ENCODE measurements at places on chromosomes 16 and 17. TPM values are rescaled to one million over a fixed set of nuclear protein-coding genes. Genes with fewer than 3 reads are reported as not detected.

- DNase-seq: no peak
These were observed 1.5 kb downstream of the HOXB5 start for GRCh38 chr17:48592057-48592514.

- DNase-seq: no peak
These were observed 44.9 kb downstream of the USP22 start for GRCh38 chr17:20997711-20998570.

- DNase-seq: no peak
These were observed 33.3 kb downstream of the TRIM25 start for GRCh38 chr17:56880571-56880970.

DNA sequence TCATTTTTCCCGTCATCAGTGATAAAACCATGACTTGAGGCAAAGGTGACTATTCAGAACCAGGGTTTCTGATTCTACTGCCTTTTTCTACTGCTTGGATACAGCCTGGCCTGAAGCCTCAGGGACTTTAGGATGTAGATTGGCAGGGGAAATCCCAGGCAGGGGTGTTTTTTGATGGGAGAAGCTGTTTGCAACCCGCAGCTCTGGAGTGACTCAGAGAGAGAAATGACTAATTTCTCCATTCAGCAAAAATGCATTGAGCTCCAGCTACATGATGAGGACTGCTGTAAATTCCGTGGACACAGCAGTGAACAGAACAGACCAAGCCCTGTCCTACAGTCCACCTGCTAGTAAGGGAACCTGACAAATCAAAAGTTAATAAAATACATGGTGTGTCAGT is 560.6 kb downstream of the CDH13 start:
- DNase-seq: no peak

DNA sequence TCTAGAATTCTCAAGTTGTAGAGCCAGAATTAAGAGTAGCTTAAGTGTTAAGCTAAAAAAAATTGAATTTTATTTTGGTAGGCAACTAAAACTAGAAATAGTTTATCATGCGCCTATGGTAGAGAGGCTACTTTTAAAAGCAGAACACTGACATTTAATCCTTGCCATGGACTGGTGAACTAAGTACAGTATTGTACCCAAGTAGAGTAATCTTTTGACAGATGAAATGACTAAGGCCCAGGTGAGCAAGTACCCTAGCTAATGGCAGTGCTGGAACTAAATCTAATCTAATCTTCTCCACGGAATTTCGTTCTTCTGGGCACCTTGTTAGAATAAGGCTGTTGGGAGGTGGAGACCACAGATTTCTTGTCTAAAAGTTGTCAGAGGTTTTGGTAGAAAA is 11.8 kb downstream of the RBL2 start:
- no peak for DNase-seq

- no peak for DNase-seq
These were observed 35.4 kb upstream of the ENPP7 start for GRCh38 chr17:79695293-79695790.

GRCh38 chr16:3946604-3947180 is 66.2 kb upstream of the CREBBP start:
- DNase-seq: no peak

DNA sequence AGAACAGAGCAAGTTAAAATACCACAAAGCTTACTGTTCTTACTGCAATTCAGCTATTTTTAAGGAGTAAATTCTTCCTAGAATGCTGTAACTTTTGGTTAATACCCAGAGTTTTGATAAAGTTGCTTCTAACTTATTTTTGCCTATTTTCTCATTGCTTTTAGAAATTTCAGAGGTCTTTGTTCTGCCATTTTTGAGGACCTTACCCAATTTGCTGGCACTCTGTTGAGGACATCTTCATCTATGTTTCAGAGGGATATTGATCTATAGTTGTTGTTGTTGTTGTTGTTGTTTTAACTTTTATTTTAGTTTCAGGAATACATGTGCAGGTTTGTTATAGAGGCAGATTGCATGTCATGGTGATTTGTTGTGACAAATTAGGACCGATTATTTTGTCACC is 111.0 kb upstream of the NACA2 start:
- no peak for DNase-seq

- no peak for DNase-seq
These were observed 18.3 kb upstream of the CCL5 start for GRCh38 chr17:35898283-35899070.

- no peak for DNase-seq
These were observed 17.4 kb downstream of the GAA start for GRCh38 chr17:80118601-80119270.

DNA sequence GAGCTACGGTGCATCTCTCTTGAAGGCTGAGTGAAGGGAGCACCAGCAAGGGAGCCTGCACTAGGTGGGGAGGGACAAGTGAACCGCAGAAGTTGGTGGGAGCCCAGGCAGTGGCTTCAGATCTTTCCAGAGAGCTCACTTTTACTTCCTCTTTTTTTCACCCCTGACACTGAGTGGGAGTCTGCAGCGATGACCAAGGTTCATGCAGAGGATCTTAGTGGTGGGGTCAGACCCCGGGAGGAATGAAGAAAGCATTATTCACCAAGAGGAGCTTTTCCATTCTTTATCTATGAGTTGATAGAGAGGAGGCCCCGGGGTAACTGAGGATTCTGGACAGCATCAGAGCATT is 3.0 kb upstream of the CCL2 start:
- DNase-seq: no peak

DNA sequence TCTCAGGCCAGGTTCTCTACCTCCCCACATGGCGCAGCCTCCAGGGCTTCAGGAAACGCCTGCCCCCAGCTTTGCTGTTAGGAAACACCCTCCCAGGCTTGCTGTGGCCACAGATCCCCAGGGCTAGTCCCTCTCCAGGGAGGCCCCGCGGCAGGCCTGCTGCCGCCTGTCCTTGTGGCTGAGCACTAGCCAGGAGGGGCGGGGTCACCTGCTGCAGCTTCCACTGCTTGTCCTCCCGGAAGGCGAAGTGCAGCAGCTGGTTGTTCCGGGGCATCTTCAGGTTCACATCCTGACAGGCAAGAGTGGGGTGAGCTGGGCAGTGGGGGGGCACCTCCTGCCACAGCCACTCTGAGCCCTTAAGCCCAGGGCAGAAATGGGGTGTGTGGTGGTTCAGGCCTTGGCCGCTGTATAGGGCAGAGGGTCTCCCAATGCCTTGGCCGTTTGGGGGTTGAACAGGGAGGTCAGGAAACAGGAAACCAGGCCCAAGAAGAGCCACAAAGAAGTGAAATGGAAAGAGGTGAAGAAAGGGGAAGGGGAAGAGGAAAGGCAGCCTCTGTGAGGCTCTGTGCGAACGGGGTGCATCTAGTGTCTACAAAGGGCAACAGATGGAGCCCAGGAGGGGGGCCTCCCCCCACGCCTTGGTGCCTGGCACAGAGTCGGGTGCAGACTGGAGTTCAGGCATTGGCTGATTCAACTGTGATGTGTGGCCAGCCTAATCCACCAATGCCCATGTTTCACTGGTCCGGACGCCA is 2.0 kb downstream of the ROGDI start:
- no peak for DNase-seq

DNA sequence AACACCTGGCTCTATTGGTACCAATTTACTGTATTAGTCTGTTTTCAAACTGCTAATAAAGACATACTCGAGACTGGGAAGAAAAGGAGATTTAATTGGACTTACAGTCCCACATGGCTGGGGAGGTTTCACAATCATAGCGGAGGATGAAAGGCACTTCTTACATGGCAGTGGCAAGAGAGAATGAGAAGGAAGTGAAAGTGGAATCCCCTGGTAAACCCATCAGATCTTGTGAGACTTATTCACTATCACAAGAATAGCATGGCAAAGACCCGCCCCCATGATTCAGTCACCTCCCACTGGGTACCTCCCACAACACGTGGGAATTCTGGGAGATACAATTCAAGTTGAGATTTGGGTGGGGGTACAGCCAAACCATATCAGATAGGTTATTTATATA is 22.6 kb upstream of the GOSR1 start:
- DNase-seq: no peak

- no peak for DNase-seq
These were observed 7.7 kb upstream of the SLFN12L start for GRCh38 chr17:35545150-35545549.

- DNase-seq: no peak
These were observed 37.7 kb downstream of the SLC7A5 start for GRCh38 chr16:87831421-87832136.

DNA sequence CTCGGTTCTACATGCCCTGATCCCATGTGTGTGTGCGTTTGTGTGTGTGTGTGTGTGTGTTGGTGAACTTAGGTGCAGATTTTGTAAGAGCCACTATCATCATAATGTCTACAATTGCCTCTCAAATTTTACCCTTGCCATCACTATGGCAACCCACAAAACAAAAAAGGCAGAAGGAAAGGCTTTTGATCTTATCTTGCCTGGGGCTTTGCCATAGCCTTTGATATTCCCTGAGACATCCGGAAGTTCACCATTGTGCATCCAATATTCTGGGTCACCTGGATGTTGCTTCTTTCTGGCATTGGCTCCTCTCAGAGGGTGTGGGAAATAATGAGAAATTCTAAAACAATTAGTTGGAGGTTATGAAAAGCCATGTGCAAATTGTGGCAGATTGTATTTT is 114.7 kb downstream of the HAPSTR1 start:
- DNase-seq: no peak

- no peak for DNase-seq
These were observed 31.3 kb downstream of the BAHCC1 start for GRCh38 chr17:81426393-81427172.

DNA sequence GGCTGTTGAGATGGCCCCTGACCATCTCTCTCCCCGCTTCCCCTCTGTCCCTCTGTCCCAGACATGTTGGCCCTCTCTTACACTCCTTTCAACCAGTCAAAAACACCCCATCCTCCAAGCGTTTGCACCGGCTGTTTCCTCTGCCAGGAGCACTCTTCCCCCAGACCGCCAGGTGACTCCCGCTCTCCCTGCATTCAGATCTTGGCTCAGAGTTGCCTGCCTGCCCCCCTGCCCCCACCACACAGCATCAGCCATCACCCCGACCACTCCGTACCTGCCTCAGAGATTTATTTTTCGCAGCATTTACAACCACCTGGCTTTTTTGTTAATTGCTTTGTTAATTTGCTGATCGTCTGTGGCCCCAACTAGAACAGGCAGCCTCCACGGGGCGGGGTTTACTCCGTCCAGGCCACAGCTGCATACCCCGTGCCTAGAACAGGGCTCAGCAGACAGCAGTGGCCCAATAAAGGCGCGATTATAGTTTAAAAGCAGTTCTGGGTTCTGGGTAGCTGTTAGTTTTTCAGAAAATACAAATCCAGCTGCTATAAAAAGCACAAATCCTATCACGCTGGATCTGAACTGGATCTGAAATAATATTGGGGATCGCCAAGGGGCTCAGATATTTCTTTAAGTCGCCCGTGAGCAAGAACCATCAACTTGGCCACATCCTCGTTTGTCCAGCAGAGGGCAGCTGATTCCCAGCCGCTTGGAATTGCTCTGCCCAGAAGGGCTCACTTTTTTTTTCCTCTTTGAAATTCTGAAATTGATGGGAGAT is 173.6 kb downstream of the IRF8 start:
- DNase-seq: peak; percentile 70

GRCh38 chr17:30321314-30321713 is 12.5 kb downstream of the TMIGD1 start:
- DNase-seq: no peak

DNA sequence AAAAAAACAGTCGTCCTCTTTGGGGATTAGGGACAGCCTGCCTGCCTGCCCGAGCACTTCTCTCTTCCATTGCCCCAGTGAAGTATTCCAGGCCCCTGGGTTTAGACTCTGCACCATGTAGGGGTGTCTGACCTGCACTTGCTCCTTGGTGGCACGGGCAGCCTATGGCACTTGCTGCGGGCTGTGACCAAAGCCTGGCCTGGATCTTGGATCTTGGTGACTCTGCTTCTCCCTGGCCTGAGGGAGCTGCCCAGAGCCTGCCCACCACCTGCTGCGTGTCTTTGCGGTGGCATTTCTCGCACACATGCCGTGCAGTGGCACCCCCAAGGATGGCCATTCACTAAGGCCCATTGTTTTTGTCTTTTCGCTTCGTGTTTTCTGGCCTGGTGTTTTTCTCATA is 6.1 kb upstream of the STH start:
- no peak for DNase-seq

GRCh38 chr16:70711211-70712031 is 25.6 kb upstream of the MTSS2 start:
- no peak for DNase-seq

GRCh38 chr17:49861150-49861884 is 13.4 kb upstream of the TAC4 start:
- DNase-seq: peak; percentile 46

DNA sequence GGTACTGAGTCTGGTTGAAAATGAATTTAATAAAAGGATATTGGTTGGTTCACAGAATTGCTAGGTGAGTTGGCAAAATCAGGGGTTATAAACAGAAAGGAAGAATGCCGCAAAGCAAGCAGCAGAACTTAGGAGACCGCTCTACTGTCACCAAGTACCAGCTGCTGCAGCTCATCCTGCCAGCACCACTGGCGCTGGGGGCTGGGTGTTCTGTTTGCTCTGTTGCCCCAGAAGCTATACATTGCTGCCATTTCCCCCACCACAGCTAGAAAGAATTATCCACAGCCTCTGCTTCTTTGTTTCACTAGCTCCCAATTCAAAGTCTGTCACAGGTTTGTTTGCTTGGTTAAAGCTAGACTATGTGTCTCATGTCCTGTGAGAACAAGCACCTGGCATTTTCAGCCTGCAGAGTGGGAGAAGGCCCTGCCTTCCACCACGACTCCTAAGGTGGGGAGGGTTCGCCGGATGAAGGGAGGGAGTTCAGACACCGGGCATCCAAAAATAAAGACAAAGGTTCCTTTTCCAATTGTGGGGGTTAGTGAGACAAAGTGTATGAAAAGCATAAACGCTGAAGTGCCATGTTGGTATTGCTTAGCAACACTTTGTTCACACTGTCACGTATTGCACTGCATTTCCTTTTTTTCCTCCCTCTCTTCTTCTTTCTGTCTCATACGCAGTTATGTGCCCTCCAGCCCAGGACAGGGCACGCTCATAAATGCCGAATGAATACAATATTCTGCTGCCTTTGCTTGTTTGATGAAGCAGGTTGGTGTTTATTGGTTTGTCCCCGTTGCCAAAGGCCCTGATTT is 9.6 kb upstream of the CPD start:
- DNase-seq: no peak

- DNase-seq: no peak
These were observed at the start of gene CCDC92B for GRCh38 chr17:2749058-2749783. Gene CCDC92B, minus strand, starts transcription at chr17:2749652. Its CDS starts 14,507 bp downstream, at chr17:2735145.

DNA sequence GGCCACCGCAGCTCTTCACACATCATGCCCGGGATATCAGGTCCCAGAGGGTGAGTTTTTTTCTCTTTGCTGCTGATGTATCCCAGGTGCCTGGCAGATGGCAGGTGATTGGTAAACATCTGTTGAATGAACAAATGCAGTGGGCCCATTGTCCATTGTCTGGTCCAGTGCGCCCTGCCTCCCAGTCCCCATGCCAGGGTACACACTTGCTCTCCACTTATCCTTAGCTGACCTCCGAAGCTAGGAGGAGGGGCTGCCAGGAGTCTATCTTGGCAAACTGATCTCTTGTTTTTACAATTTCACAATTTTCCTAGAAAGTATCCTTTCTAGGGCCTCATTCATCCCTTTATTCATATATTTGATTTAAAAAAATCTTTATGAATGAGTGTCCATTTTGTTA is 196.0 kb downstream of the RAB11FIP4 start:
- no peak for DNase-seq

ZG16 gene
- total RNA-seq: not detected

ACSM2A gene
- total RNA-seq: not detected

NSRP1 gene
- total RNA-seq: 29.0 TPM

DPEP1 gene
- 29.6 TPM for total RNA-seq

MPP3 gene
- 12.6 TPM for total RNA-seq

APOBR gene
- total RNA-seq: 0.20 TPM

KRTAP4-9 gene
- not detected for total RNA-seq

CFAP97D1 gene
- 0.07 TPM for total RNA-seq

CXCL16 gene
- 4.3 TPM for total RNA-seq

ATP2A3 gene
- 54.0 TPM for total RNA-seq

AIPL1 gene
- total RNA-seq: not detected

SEPTIN12 gene
- total RNA-seq: 0.78 TPM

MT1A gene
- total RNA-seq: not detected

All from progenitor cell of endocrine pancreas (in vitro differentiated cells).